ENCODE measurements at places on chromosomes 4 and X.

- DNase-seq, result no peak
Observed at GRCh38 chr4:109977854-109978501, 65.3 kb downstream of the EGF start.

- DNase-seq, result peak; percentile 66
Observed at GRCh38 chr4:139587446-139587845, 31.4 kb upstream of the SETD7 start.

DNA sequence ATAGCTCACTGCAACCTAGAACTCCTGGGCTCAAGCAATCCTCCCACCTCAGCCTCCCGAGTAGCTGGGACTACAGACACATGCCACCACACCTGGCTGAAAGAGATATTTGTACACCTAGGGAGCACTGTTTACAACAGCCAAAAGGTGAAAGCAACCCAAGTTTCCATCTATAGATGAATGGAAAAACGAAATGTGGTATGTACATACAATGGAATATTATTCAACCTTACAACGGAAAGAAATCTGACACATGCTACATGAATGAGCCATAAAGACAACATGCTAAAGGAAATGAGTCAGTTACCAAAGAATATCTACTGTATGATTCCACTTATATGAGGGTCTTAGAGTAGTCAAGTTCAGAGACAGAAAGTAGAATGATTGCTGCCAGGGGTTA lies 52.2 kb downstream of the ABCG2 start:
- no peak for DNase-seq

DNA sequence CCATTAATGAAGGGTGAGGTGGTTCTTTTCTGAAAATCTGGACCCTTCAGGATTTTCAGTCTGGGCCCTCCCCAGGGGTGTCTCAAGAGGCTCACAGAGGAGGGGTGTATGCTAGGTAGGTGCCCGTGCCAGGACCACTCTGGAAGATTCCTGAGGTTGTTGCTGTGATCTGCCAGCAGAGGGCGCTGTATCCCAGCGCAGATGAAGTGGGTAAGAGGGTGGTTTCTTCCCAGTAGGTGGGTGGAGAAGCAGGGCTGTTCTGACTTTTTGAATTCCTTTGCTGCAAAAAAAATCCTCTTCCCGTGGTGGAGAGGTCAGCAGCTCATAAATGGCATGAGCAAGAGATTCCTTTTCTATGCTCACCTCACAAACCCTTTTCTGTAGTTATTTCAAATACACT lies 51.1 kb downstream of the SCML1 start:
- DNase-seq, result no peak

DNA sequence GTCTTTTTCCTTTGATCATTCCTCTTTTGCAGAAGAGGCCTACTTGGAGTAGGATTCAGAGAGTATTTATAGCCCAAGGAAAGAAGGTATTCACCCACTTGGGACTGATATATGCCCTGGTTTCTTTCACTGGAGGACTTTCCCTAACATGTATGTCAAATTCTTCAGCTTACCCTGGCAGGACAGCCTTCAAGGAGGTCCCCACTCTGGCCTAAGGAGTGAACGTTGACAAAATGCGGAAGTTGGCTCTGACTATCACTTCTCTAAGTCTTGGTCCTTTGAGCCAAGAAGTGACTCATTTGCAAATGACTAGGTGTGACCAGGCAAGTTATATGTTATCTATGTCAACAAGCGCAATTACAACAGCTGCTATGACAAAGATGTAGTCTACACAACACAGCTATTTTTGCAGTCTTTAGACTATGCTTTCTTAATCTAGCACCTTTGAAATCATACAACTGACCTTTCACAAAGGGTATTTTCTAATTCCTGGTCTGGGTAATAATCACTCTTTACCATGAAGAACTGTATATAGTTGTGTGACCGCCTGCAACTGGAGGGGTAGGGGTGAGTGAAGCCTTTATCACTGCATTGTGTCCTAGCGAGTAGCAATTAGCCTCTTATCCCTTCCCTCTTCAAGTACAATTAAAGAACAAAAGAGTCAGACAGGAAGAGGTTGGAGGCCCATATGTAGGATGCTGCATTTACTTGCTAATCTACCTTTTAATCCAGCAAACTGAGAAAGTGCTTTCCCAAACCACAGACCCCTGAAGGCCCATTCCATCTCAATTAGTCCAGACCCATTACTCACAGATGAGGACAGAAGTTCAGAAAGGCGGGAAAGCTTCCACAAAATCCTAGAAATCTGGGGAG lies 50.1 kb downstream of the RASGEF1B start:
- DNase-seq, result no peak

DNA sequence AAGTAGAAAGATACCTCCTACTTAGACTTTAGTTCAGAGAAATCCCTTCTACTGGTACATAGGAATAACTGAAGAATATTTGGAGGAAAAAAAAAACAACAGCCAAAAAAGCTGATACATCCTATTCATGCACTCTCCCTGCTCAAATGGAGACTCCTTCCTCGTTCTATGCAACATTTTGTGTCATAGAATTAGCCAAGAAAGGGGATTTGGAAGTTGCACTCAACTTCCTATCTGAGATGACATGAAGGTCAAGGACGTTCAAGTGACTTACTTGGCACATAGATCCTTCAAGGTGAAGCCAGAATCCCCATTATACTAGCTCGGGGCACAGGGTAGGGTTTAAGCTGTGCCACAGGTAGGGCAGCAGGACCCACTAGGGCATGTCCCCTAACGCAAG lies 56.2 kb upstream of the S100G start:
- DNase-seq, result no peak

DNA sequence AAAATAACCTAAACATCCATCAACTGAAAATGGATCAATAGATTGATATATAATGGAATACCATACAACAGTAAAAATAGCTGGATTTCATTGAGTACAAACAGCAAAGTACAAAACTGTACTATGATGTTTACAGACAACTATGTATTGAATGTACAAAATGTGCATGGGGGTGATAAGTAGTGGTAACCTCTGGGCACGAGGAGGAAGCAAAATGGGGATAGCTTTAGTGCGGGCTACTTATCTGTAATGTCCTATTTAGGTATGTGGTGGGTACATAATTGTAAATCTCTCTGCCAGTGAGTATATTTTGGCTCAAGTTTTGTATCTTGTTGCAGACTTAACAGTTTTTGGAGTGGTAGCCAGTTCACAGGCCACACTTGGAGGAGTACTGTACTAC lies 123.6 kb downstream of the STAG2 start:
- DNase-seq, result no peak

DNA sequence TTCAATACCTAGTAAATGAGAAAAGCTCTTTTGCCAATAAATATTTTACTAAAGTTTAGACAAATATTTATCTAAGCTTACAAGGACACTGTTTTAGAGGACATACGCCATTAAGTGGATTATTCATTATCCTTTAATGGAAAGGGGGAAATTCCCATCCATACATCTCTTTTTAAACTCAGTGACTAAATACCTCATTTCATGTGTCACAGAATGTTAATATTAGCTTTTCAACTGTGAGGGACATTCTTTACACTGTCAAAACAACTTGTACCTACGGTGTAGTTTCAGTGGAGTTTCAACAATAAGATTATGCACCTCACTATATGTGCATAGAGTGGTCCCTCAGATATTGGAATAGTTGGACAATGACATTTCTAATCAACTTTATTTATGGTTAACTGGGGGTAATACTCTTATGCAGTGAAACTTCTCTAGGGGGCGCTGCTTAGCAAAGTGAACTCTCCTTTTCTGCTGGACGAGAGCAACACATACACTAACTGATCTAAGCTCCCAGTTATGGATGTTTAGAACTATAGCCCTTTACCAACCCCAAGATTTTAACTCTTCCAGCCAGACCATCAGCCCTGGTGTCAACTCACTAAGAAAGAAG lies 9.7 kb downstream of the HS6ST2 start:
- no peak for DNase-seq

GRCh38 chr4:21248331-21248730 lies 548.1 kb downstream of the PACRGL start:
- no peak for DNase-seq

GRCh38 chr4:109359040-109359646 lies 56.7 kb upstream of the COL25A1 start:
- DNase-seq, result no peak

GRCh38 chr4:125266901-125267604 lies 47.7 kb upstream of the FAT4 start:
- no peak for DNase-seq

DNA sequence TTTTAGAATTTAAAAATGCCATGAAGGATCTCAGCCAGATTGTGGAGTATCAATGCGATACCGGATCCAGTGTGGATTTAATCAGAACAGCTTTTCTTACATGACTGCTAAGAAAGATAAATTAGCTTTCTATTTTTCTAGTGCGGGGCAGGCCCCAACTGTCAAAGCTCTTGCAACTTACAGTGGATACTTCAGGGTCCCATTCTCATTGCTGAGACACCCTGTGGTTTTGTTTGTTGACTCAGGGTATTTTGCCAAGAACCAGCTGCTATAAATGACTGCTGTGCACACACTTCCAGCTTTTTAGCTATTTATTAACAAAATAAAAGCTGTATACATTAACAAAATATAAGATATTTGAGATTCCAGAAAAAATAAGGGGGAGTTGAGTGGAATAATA lies 166.4 kb downstream of the DCLK2 start:
- no peak for DNase-seq

- no peak for DNase-seq
Observed at GRCh38 chrX:95889279-95889678, 795.4 kb upstream of the DIAPH2 start.

GRCh38 chrX:103538728-103539127 lies 19.4 kb upstream of the RAB40A start:
- DNase-seq, result no peak

- DNase-seq, result no peak
Observed at GRCh38 chr4:82587826-82588540, 26.2 kb upstream of the TMEM150C start.
